ENCODE measurements at places on chromosomes 7 and 10. TPM values are rescaled to one million over a fixed set of nuclear protein-coding genes. Genes with fewer than 3 reads are reported as not detected.

NEBL gene
- 0.19 TPM for total RNA-seq

TET1 gene
- total RNA-seq, result 4.2 TPM

VAX1 gene
- total RNA-seq, result not detected

OR9A2 gene
- total RNA-seq, result not detected

TMEM60 gene
- total RNA-seq, result 11.5 TPM

THSD7A gene
- 0.58 TPM for total RNA-seq

SGPL1 gene
- 31.4 TPM for total RNA-seq

ATOH7 gene
- total RNA-seq, result 0.28 TPM

PHYHIPL gene
- not detected for total RNA-seq

PSD gene
- total RNA-seq, result 4.2 TPM

SEMA4G gene
- total RNA-seq, result 0.38 TPM

TRIM50 gene
- not detected for total RNA-seq

OR2A42 gene
- not detected for total RNA-seq

GHRHR gene
- not detected for total RNA-seq

POM121 gene
- 4.2 TPM for total RNA-seq

NPTX2 gene
- total RNA-seq, result 5.4 TPM

PNLIP gene
- not detected for total RNA-seq

HOXA3 gene
- under 0.01 TPM for total RNA-seq

PRSS37 gene
- not detected for total RNA-seq

PKD1L1 gene
- total RNA-seq, result 0.28 TPM

C10orf67 gene
- 0.19 TPM for total RNA-seq

ZNF503 gene
- 3.7 TPM for total RNA-seq

IMMP2L gene
- total RNA-seq, result 5.9 TPM

GARIN1A gene
- total RNA-seq, result 0.38 TPM

GIMAP5 gene
- 0.28 TPM for total RNA-seq

SFMBT2 gene
- total RNA-seq, result 0.19 TPM

RTKN2 gene
- total RNA-seq, result 1.1 TPM

SYT15B gene
- 0.28 TPM for total RNA-seq
